ENCODE measurements at places on chromosomes 13 and 19. TPM values are rescaled to one million over a fixed set of nuclear protein-coding genes. Genes with fewer than 3 reads are reported as not detected.
A peak's percentile ranks its signal among the peaks of the same experiment; 100 is the strongest.

GRCh38 chr19:792306-792885, 4.9 kb upstream of the PTBP1 start:
- no peak for DNase-seq
- no peaks in the 10 kb centered on the region for H3K4me1 ChIP-seq
- no peak overlapping the region for H3K27ac ChIP-seq
- H3K4me3 ChIP-seq: no peak overlapping the region
- H3K27me3 ChIP-seq: no peaks in the 10 kb centered on the region

The FGF21 gene
- not detected for total RNA-seq

GRCh38 chr13:46321494-46322225, 65.4 kb downstream of the RUBCNL start:
- peaks cover 16% of the 10 kb centered on the region for H3K4me1 ChIP-seq
- H3K36me3 ChIP-seq: no peaks in the 10 kb centered on the region
- no peak overlapping the region for H3K4me3 ChIP-seq
- DNase-seq: peak; percentile 49

- no peaks in the 10 kb centered on the region for H3K36me3 ChIP-seq
- DNase-seq: no peak
- no peak overlapping the region for H3K4me3 ChIP-seq
- no peaks in the 10 kb centered on the region for H3K27me3 ChIP-seq
- H3K4me1 ChIP-seq: no peaks in the 10 kb centered on the region
- H3K27ac ChIP-seq: no peak overlapping the region
Measured at GRCh38 chr13:72453161-72453560, 274.3 kb downstream of the MZT1 start.

The FFAR3 gene
- total RNA-seq: not detected

The ZNF175 gene
- total RNA-seq: 10.2 TPM

DNA sequence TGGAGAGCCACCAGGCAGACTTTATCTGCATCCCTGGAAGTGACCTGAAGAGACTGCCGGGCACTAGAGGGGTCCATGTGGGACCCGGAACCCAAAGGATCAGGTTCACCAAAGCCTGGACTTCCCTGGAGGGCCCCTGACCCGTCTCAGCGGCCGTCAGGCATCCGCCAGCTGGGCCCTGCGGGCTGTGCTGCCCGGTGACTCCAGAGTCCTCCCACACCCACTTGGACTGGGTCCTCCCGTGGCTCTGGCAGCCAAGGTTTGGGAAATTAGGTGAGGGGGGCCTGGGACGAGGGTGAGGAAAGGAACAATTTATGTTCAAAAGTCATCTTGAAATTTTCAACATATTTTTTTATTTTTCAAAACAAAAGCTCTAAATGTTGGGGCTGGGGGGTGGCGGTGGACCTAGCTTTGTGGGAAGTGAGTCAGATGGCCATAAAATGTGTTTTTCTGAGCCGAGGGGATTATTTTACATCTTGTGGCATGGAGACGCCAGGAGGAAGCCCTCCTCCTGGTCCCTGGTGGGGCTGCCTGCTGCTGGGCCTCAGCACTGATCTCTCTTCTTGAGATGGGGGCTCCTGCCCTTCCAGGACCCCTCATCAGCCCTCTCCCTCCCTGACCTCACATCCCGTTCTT, 20.2 kb downstream of the CEBPA start:
- no peak overlapping the region for H3K4me3 ChIP-seq
- H3K27ac ChIP-seq: no peak overlapping the region
- H3K36me3 ChIP-seq: no peaks in the 10 kb centered on the region

DNA sequence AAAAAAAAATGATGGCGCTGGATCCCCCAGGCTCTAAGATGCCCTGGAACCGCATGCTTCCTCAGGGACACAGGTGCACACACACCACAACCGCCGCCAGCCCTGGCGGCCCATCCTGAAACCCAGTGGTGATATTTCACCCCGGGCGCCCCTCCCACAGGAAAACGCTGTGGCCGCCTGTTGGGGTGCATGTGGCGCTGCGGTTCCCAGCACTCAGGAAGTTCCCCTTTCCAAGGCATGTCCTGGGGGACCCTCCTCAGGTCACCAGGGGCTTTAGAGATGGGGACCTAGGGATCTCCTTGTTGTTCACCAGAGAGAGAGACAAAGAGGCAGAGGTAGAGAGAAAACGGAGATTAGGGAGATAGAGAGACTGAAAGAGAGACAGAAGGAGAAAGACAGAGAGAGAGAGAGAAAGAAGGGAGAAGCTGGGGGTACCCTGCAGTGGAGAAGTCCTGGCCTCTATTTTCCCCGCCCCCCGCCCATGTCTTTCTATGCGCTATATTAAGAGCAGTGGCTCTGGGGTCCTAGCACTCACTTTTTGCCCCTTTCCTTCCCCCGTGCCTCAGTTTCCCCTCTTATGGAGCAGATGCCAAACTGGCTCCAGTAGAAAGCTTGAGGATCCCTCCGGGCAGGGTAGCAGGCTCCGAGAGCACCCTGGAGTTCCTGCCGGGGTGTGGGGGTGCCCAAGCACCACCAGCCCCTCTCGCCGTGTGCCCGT, 2.3 kb downstream of the ADGRE2 start:
- peak overlapping the region; percentile 25 for H3K4me3 ChIP-seq
- peaks cover 13% of the 10 kb centered on the region for H3K36me3 ChIP-seq
- H3K27ac ChIP-seq: no peak overlapping the region

GRCh38 chr19:31906111-31906871, 439.1 kb upstream of the ZNF507 start:
- H3K4me3 ChIP-seq: no peak overlapping the region
- no peak for DNase-seq
- H3K27ac ChIP-seq: no peak overlapping the region
- no peaks in the 10 kb centered on the region for H3K36me3 ChIP-seq
- H3K27me3 ChIP-seq: no peaks in the 10 kb centered on the region
- H3K4me1 ChIP-seq: no peaks in the 10 kb centered on the region

The CYP2A6 gene
- total RNA-seq: not detected

DNA sequence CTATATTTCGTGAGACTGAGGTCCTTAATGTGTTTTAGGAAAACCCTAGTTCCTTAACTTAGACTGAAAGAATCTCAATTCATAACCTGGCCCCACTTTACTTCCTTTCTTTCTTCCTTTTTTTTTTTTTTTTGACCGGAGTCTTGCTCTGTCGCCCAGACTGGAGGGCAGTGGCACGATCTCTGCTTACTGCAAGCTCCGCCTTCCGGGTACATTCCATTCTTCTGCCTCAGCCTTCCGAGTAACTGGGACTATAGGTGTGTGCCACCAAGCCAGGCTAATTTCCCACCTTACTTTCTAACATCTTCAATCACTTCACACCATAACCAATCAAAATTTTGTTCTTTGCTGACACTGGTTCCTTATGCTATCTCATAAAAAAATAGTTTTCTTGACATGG, 2097.0 kb downstream of the PCDH9 start:
- H3K27ac ChIP-seq: no peak overlapping the region
- no peak for DNase-seq
- H3K27me3 ChIP-seq: no peaks in the 10 kb centered on the region
- H3K4me1 ChIP-seq: no peaks in the 10 kb centered on the region

- H3K4me1 ChIP-seq: peaks cover 7% of the 10 kb centered on the region
- no peaks in the 10 kb centered on the region for H3K36me3 ChIP-seq
- no peak overlapping the region for H3K27ac ChIP-seq
- no peak overlapping the region for H3K4me3 ChIP-seq
Measured at GRCh38 chr13:76380446-76381065, 505.6 kb downstream of the KCTD12 start.

GRCh38 chr13:52954838-52955237, 73.8 kb upstream of the OLFM4 start:
- no peaks in the 10 kb centered on the region for H3K27me3 ChIP-seq
- no peak for DNase-seq
- no peaks in the 10 kb centered on the region for H3K4me1 ChIP-seq
- H3K4me3 ChIP-seq: no peak overlapping the region
- H3K36me3 ChIP-seq: no peaks in the 10 kb centered on the region

The GDF15 gene
- total RNA-seq: 56.6 TPM

DNA sequence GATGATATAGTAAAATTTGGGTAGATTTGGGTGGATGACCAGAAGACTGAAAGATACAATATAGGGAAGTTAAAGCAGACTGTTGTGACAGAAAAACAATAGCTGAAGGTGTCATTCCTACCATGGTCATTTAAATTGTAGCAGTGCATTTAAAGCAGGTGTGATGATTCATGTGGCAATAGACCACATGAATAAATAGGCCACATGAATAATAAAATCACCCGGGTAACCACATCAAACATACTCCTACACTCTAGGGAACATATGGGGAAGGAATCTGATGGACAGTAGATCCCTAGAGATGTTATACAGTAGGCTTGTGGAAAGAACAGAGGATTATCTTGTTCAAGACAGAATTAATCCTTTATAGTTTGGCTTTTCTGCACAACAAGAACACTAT, 392.6 kb downstream of the SLITRK5 start:
- no peak overlapping the region for H3K27ac ChIP-seq
- H3K4me1 ChIP-seq: no peaks in the 10 kb centered on the region
- no peak overlapping the region for H3K4me3 ChIP-seq
- no peaks in the 10 kb centered on the region for H3K27me3 ChIP-seq

GRCh38 chr13:94329277-94329676, 150.2 kb downstream of the DCT start:
- no peaks in the 10 kb centered on the region for H3K4me1 ChIP-seq
- H3K27me3 ChIP-seq: no peaks in the 10 kb centered on the region
- H3K4me3 ChIP-seq: no peak overlapping the region
- DNase-seq: no peak
- peak overlapping the region; percentile 60 for H3K27ac ChIP-seq

The PEAK3 gene
- total RNA-seq: not detected

The GRIK5 gene
- total RNA-seq: 0.44 TPM

GRCh38 chr13:87827479-87827878, 156.3 kb downstream of the SLITRK5 start:
- H3K27me3 ChIP-seq: no peaks in the 10 kb centered on the region
- no peak overlapping the region for H3K27ac ChIP-seq
- DNase-seq: no peak
- H3K4me1 ChIP-seq: no peaks in the 10 kb centered on the region

- H3K4me3 ChIP-seq: no peak overlapping the region
- H3K27ac ChIP-seq: no peak overlapping the region
- H3K27me3 ChIP-seq: no peaks in the 10 kb centered on the region
Measured at GRCh38 chr13:38872693-38873092, 117.9 kb downstream of the STOML3 start.
